Right lung (tissue), 10 donors: ENCODE measurements at places on chromosomes 13 and 19. TPM values are rescaled to one million over a fixed set of nuclear protein-coding genes. Genes with fewer than 3 reads are reported as not detected.
A peak's percentile ranks its signal among the peaks of the same experiment; 100 is the strongest.

The ELANE gene
- 0.49 TPM for polyA plus RNA-seq

GRCh38 chr19:6639439-6639838 is 30.5 kb downstream of the TNFSF14 start:
- no peak for DNase-seq

GRCh38 chr13:24564881-24565280 is 52.3 kb upstream of the PARP4 start:
- DNase-seq: no peak

GRCh38 chr19:42295831-42296525 is 6.0 kb upstream of the PRR19 start:
- peak; percentile 66 for DNase-seq

DNA sequence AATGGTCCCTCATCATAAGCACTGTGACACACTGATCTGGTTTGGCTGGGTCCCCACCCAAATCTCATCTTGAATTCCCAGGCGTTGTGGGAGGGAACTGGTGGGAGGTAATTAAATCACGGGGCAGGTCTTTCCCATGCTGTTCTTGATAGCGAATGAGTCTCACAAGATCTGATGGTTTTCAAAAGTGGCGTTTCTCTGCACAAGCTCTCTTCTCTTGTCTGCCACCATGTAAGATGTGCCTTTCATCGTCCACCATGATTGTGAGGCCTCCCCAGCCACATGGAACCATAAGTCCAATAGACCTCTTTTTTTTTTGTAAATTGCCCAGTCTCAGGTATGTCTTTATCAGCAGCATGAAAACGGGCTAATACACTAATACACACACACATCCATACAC is 6.9 kb upstream of the GPR4 start:
- no peak for DNase-seq

GRCh38 chr13:92821324-92821723 is 405.3 kb upstream of the GPC6 start:
- DNase-seq: no peak

- peak; percentile 52 for DNase-seq
Observed at GRCh38 chr19:56866538-56866937, 26.0 kb upstream of the PEG3 start.

- no peak for DNase-seq
Observed at GRCh38 chr13:109274188-109274821, 512.1 kb downstream of the IRS2 start.

DNA sequence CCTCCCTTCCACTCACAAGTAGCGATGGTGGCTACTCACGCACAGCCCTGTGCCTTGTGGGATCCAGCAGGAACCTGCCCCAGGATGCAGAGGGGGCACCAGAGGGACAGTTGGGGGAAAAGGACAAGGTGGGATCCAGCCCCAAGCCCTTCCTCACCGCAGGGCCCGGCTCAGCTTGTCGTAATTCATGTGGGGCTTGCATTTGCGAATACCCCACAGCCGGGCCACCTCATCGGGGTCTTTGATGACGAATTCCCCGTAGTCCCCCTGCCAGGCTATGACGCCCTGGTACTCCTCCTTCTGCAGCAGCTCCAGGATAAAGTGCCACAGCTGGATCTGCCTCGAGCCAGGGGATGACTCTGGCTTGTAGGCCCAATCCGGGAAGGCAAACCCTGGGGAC is 18.5 kb downstream of the ERFL start:
- DNase-seq: no peak

DNA sequence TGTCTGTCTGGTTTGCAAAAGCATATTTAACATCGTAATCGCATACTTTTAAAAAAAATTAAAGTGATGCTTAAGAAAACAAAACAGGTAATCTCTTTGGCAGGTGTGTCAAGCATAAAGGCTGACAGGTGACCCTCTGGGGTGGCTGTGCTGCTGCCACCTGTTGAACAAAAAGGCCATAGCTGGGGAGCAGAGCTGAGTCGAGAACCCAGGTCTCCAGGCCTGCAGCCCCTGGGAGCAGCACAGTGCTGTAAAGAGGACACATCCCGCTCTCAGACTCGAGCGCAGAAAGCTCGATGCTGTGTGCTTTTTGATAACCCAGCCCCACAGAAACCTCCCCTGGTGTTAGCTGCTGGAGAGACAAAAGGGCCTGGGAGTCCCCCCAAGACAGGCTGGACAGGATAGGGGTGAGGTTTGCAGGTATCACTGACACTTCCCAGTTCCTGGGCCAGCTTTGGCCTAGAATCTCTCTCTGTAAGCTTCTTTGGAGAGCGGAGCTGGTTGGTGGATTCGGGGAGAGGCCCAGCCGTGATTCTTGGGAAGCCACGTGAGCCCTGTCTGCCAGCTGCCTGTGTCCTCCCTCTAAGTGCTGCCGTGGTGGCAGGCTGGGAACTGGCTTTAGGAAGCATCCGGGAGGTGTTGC is 66.9 kb downstream of the C13orf42 start:
- DNase-seq: no peak

DNA sequence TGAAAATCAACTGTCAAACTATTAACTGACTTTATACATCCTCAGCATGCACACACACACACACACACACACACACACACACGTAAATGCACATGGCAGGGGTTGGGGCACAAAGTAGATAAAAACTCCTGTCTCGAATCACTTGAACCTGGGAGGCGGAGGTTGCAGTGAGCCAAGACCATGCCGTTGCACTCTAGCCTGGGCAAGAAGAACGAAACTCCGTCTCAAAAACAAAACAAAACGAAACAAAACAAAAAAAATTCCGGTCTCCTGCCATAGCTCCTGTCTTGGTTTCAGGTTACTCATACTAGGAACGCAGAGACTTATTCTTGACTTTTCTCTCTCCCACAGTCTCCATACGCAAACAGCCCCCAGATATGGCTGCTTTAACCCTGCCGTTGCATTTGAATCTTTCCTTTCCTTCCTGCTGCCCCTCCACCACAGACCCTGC is 148.9 kb downstream of the SHISA2 start:
- DNase-seq: no peak

DNA sequence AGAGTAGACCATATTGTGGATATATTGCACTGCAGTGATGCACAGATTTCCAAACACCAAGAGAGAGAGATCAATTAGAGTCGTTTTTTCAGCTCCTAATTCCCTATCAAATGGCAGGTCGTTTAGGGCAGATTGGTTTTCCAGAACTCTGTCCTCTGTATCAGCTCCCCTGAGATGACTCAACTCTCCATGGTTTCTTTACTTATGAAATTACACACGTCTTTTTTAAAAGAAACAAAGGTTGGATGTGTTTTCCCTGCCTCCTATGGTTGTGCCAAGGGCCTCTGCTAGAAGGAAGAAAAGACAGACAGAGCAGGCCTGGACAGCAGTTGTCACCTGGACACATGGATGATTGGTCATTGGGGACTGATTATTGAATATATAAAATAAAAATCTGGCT is 478.1 kb upstream of the NBEA start:
- no peak for DNase-seq
